Nephron progenitor cell (in vitro differentiated cells): ENCODE measurements at places on chromosomes 11 and 22.

DNA sequence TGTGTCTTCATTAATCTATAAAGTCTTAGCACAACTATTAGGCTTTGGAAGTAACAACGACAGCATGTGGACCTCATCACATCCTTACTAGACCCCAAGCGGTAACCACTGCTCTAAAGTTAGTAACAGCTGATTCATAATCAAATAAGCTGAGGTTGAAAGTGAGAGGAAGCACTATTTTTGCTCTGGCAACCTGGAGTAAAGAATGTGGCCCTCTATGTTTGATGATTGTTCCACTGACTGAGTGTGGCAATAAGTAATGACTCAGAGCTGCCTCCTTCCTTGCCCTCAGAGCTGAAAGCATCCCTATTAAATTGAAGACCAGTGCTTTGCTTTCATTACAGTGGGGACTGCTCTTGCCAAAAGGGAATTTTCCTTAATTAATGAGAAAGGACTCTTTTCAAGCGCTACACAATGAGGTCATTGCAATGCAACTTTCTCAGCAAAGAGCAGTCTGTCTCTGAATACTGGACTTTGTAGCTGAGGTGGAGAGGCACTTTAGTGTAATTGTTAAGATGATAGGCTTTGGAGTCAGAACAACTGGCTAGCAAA, 906.1 kb upstream of the RAG2 start:
- no peak for DNase-seq

DNA sequence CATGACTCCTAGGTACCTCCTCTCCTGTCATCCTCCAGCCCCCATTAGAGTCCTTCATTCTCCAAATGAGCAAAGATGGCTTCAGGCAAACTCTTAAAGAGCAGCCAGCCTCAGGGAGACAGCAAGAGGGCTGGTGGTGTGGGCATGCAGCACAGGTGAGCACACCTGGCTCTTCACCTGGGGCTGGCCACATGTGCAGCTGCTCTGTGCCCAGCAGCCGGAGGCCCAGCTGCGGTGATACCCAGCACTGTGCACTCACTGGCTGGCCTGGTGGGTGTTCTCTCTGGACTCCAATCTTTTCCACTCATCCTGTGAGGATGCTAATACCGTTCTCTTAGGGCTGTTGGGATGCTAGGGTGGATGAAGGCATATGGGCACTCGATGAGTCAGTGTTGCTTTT, 106.1 kb upstream of the PARVA start:
- no peak for DNase-seq

DNA sequence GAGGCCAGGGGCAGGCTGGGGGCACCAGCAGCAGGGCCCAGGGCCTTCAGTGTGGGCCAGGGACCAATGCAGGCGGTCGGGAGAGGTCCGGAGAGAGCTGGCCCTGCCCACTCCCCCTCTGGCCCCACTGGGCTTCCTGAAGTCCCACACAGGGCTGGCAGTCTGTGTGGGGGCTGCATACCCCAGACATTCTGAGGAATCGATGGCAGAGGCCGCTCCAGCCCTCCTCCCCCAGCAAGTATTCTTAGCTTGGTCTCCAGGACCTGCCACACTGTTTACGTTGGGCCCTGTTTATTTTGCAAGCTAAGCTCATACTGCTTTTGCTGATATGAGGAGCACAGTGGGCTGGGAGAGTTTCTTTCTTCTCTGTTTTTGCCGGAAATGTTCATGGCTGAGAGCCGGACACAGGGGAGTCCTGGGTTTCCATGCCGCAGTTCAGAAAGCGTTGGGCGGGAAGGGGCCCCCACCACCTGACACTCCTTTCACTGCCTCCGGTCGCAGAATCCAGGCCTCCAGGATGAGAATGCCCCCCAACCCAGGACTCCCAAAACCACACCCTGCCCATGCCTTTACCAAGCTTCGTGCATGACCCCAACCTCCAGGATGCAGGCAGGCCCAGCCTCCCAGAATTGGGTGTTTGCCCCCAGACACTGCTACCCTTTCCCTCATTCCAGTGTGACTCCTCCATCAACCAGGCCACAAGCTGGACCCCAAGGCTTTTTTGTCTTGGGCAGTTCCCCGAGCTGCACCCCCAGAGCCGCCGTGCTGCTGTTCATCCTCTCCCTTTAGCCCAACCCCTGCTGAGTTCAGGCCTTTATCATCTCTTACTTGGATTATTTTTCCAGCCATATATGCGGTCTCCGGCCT, 81.8 kb upstream of the KCNQ1OT1 start:
- DNase-seq = no peak

GRCh38 chr11:18449251-18449650, 6.4 kb upstream of the LDHAL6A start:
- no peak for DNase-seq

GRCh38 chr11:109996060-109996459, 97.1 kb upstream of the ZC3H12C start:
- no peak for DNase-seq

- peak; percentile 24 for DNase-seq
These were observed 926 bp downstream of the PGR start for GRCh38 chr11:101128571-101129202.

GRCh38 chr11:12704049-12704448, 29.8 kb downstream of the TEAD1 start:
- no peak for DNase-seq

DNA sequence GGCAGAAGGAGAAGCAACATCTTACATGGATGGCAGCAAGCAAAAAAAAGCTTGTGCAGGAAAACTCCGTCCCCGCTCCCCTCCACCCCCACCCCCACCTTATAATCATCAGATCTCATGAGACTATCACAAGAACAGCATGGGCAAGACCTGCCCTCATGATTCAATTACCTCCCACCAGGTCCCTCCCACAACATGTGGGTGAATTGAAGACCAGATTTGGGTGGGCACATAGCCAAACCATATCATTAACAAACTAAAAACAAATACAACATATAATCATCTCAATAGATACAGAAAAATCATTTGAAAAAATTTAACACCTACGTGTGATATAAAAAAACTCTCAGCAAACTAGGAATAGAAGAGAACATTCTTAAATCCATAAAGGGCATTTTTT, 88.8 kb downstream of the BUD13 start:
- DNase-seq = no peak
